ENCODE measurements at places on chromosomes 11 and 22.

DNA sequence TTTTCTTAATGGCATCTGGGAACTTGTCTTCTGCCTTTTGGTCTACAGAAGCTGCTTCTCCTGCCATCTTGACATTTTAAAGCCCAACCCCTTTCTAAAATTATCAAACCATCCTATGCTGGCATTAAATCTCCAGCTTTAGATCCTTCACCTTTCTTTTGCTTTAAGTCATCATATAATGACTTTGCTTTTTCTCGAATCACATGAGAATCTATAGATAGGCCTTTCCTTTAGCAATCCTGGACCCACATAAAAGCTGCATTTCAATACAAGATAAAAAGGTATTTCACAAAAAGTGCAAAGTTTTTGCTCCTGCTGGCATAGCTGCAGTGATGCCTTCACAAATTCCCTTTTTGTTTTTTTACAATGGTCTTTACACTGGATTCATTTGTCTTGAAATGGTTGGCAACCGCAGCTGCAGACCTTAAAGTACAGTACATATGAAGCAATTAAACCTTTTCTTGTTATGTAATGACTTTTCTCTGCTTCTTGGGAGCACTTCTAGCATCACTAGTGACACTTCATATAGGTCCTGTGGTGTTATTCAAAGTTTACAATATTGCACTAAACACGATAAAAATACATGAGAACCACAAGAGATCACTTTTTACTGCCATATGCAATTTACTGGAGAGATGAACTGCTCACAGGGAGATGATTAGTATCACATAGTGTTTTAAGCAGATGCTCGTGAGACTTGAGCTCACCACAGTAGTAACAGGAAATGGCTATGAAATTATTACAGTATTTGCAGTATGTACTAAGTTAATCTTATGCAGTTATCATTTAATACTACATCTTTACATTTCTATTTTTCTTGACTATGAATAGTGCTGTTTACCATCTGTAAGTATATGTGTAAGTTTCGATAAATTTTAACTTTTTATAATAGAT lies 41.6 kb downstream of the ACER3 start:
- DNase-seq: no peak

- DNase-seq: no peak
These were observed 82.0 kb downstream of the KIRREL3 start for GRCh38 chr11:126918556-126918955.

DNA sequence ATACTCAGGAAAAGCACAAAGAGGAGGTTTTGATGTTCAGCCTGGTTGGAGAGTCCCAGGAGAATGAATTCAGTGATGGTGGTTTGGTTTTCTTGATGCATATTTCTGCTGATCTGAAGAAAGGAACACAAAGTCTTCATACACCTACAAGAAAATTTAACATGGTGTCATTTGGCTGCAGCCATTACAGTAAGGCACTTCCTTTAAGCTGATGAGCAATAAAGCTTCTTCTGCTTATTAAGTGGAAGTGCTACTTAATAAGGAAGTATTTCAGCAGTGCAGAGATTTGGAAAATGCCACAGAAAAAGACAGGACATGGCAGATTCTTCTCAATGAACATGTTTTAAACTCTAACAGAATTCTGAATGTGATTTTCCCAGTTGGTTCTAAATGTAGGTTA lies at the start of gene OR1S2:
Gene OR1S2, minus strand, starts transcription at position 101 of the 400 bp plus-strand sequence. Its CDS starts 0 bp downstream, at position 101.
- DNase-seq: no peak

DNA sequence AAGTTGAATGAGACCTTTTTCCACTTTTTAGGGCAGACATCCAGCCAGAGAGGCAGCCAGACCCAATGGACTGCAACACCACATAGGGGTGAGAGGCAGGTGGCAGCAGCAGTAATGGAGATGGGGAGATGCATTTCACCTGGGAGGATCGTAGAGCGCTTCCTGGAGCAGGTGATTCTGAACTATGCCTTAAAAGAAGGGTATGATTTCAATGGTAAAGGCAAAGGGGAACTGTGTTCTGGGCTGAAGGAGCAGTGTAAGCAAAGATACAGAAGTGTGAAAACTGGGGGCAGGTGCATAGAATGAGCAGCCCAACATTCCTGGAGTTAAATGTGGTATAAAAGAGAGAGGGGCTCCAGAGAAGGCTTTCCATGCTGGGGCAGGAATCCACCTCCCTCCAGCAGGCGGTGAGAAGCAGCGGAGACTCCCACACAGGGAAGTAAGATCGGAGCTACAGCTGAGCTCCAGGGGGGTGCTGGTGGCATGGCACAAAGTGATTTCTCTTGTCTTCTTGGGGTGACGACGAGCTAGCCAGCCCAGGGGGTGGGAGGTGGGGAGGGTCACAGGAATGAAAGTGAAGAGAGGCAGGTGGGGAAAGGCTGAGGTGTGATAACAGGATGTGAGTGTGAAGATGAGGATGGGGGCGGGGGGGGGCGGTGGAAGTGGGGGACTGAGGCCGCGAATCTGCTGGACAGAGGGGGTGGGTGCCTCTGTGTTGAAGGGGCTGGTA lies 4.3 kb upstream of the SERHL2 start:
- DNase-seq: no peak

- DNase-seq: no peak
These were observed 30.8 kb upstream of the GLYAT start for GRCh38 chr11:58762284-58763119.

DNA sequence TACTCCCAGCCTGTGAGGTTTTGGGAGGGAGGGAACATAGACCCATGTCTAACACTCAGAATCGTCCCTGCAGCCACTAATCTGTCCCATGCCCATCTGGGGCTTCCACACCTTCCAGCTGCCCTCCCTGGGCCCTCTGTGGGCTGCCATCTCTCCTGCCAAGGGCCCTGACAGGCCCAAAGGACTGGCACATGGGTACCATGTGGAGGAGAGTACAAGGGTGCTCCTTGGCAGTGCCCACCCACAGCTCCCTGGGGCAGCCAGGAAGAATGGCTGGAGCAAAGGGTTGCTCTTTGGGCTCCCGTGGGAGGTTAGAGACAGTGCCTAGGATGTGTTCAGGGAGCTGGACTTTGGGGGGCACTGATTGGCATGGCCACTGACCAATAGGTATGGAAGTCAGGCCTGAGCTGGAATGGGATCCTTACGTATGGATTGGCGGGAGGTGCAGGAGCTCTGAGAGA lies 56.8 kb downstream of the CD82 start:
- no peak for DNase-seq

- no peak for DNase-seq
These were observed 84.9 kb downstream of the C11orf91 start for GRCh38 chr11:33615751-33616150.

DNA sequence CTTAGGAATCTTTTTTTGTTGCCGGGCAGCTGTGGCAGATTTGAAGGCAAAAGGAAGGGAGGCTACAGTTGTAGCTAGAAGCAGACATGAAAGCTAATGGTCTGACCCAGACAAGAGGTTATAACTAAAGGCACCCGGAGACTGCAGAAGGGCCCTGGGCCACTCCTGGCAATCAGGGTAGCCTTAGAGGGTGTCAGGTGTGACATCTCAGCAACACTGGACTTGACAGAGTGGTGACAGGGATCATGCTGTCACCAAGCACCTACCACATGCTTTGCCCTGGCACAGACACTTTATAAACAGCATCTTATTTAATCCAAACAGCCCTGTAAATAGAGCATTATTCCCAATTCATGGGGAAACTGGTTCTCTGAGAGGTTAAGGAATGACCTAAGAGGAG lies 25.7 kb downstream of the TUB start:
- no peak for DNase-seq
